ENCODE measurements at places on chromosomes 2 and 18. TPM values are rescaled to one million over a fixed set of nuclear protein-coding genes. Genes with fewer than 3 reads are reported as not detected.
A peak's percentile ranks its signal among the peaks of the same experiment; 100 is the strongest.

Gene FAM124B
- total RNA-seq, result 0.14 TPM

DNA sequence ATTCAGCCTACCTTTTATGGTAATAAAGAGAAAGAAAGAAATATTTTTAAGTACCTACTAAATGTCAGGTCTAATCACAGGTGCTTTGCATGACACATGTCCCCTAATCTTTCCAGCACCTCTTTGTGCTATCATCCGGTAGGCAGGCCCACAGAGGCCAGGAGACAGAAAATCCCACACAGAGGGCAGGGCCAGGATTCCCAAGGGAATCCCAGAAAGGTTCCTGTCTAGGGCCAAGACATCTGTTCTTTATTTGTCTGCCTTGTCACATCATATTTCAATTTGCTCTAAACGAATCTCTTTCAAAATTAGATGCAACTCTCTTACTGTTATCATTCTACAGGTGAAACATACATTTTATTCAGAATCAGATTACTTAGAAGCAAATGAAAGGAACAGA is 676.1 kb upstream of the GYPC start:
- H3K4me3 ChIP-seq, result no peak overlapping the region
- H3K27ac ChIP-seq, result no peak overlapping the region
- H3K36me3 ChIP-seq, result no peaks in the 10 kb centered on the region
- H3K27me3 ChIP-seq, result no peaks in the 10 kb centered on the region
- no peaks in the 10 kb centered on the region for H3K4me1 ChIP-seq

Gene B3GNT7
- total RNA-seq, result 5.3 TPM

Gene OTOF
- total RNA-seq, result 0.06 TPM

DNA sequence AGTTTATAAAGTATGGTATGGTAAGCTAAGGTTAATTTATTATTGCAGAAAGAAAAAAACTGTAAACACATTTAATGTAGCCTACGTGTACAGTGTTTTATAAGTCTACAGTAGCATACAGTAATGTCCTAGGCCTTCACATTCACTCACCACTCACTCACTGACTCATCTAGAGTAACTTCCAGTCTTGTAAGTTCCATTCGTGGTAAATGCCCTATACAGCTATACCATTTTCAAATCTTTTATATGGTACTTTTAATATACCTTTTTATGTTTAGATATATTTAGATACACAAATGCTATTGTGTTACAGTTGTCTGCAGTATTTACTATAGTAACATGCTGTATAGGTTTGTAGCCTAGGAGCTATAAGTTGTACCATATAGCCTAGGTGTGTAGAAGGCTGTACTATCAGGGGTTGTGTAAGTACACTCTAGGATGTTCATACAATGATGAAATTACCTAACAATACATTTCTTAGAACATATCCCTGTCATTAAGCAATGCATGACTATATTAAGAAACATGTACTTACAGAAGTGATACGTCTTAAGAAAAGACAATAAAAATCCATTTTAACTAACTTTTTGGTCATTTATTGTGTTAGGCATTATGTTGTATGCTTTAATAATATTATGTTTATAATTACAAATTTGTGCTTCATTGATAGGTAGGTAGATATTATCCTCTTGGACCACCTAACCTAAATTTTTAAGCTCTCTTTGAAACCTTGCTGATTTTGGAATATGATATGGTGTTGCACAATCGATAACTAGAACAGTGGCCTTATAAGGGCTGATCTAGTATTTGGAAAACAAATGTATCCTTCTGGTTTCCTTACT is 51.9 kb downstream of the VRK2 start:
- no peaks in the 10 kb centered on the region for H3K4me1 ChIP-seq
- DNase-seq, result no peak
- no peak overlapping the region for H3K4me3 ChIP-seq
- H3K27ac ChIP-seq, result no peak overlapping the region
- no peaks in the 10 kb centered on the region for H3K27me3 ChIP-seq
- peaks cover 3% of the 10 kb centered on the region for H3K36me3 ChIP-seq

Gene TDRD15
- 1.7 TPM for total RNA-seq

DNA sequence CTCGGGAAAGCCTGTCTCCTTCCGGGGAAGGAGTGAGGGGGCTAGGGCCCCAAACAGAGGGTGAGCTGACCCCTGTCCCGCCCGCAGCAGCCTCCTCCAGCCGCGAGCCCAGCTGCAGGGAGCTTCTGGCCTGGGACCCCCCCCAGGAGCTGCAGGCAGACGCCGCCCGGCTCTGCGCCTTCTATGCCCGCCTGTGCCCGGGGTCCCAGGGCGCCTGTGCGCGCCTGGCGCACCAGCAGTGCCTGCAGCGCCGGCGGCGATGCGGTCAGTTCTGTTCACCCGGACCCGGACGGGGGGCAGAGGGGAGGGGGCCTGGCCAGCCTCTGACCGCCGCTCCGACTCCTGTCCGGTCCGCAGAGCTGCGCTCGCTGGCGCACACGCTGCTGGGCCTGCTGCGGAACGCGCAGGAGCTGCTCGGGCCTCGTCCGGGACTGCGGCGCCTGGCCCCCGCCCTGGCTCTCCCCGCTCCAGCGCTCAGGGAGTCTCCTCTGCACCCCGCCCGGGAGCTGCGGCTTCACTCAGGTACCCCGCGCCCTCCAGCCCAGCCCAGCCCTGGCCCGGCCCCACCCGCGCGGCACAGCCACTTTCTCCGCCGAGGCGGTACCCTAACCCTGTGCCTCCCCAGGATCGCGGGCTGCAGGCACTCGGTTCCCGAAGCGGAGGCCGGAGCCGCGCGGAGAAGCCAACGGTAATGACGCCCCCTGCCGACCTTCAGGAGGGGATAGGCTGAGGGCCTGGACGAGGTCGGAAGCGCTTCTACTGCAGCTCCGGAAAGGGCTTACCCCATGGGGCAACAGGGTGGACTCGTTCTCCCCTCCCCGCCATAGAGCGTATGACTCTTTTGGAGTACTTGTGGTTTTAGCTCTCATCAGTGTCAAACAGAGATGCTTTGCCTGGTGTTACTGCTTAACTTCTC is 2.0 kb upstream of the CHRND start:
- H3K4me3 ChIP-seq, result no peak overlapping the region
- no peaks in the 10 kb centered on the region for H3K36me3 ChIP-seq
- H3K4me1 ChIP-seq, result no peaks in the 10 kb centered on the region
- H3K27me3 ChIP-seq, result peaks cover 14% of the 10 kb centered on the region
- DNase-seq, result no peak
- no peak overlapping the region for H3K27ac ChIP-seq

DNA sequence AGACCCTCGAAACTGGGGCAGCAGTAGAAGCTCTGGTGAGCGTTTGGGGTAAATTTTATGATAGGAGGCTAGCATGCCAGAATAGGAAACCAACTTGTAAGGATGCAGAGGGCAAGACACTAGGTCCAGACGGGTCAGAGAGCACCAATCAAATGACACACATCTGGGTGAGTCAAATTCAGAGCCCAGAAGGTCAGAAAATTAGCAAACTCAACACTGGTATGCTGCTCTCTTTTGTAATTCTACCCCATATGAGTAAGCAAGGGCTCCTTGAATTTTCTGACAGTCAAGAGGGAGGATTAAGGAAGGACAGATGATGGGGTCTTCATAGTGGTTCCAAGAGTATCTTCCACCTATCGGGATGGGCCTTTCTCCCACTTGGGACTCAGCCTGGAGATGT is 209.8 kb downstream of the BCL2 start:
- H3K27ac ChIP-seq, result no peak overlapping the region
- no peak for DNase-seq
- H3K27me3 ChIP-seq, result no peaks in the 10 kb centered on the region
- no peaks in the 10 kb centered on the region for H3K36me3 ChIP-seq

Gene DYSF
- 25.6 TPM for total RNA-seq

Gene GREB1
- 3.4 TPM for total RNA-seq

- no peak overlapping the region for H3K4me3 ChIP-seq
- no peaks in the 10 kb centered on the region for H3K4me1 ChIP-seq
- H3K36me3 ChIP-seq, result no peaks in the 10 kb centered on the region
- H3K27ac ChIP-seq, result no peak overlapping the region
These were observed 190.8 kb downstream of the RNF152 start for GRCh38 chr18:61702007-61702406.

GRCh38 chr18:77061281-77061945 is 71.2 kb downstream of the MBP start:
- DNase-seq, result no peak
- no peaks in the 10 kb centered on the region for H3K27me3 ChIP-seq
- H3K4me1 ChIP-seq, result no peaks in the 10 kb centered on the region
- H3K27ac ChIP-seq, result no peak overlapping the region

DNA sequence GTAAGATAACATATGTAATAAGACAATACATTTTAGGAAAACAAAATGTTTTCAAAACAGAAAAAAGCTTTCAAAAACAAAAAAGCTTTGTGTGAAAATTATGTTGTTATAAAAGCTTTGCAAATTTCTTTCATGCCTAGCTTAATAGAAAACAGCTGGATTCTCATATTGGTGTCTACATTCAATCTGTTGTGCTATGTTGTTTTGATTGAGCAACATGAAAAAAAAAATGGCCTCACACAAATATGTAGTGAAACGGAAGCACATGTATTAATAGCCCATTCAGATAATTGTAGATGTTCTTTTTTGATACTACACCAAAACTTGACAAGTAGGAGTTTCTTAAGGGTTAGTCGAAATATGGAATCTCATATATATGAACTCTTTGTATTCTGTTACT is 197.5 kb downstream of the ZEB2 start:
- no peaks in the 10 kb centered on the region for H3K4me1 ChIP-seq
- H3K27me3 ChIP-seq, result no peaks in the 10 kb centered on the region
- no peak overlapping the region for H3K27ac ChIP-seq
- no peak for DNase-seq
- H3K36me3 ChIP-seq, result no peaks in the 10 kb centered on the region
- no peak overlapping the region for H3K4me3 ChIP-seq

GRCh38 chr18:79861687-79862086 is 63.9 kb downstream of the KCNG2 start:
- no peak overlapping the region for H3K4me3 ChIP-seq
- H3K36me3 ChIP-seq, result no peaks in the 10 kb centered on the region
- H3K27ac ChIP-seq, result no peak overlapping the region
- no peaks in the 10 kb centered on the region for H3K27me3 ChIP-seq
- H3K4me1 ChIP-seq, result no peaks in the 10 kb centered on the region

GRCh38 chr2:215531284-215531683 is 95.4 kb upstream of the FN1 start:
- H3K4me1 ChIP-seq, result no peaks in the 10 kb centered on the region
- no peaks in the 10 kb centered on the region for H3K36me3 ChIP-seq
- no peak overlapping the region for H3K4me3 ChIP-seq
- no peak for DNase-seq
- no peak overlapping the region for H3K27ac ChIP-seq
- H3K27me3 ChIP-seq, result no peaks in the 10 kb centered on the region

DNA sequence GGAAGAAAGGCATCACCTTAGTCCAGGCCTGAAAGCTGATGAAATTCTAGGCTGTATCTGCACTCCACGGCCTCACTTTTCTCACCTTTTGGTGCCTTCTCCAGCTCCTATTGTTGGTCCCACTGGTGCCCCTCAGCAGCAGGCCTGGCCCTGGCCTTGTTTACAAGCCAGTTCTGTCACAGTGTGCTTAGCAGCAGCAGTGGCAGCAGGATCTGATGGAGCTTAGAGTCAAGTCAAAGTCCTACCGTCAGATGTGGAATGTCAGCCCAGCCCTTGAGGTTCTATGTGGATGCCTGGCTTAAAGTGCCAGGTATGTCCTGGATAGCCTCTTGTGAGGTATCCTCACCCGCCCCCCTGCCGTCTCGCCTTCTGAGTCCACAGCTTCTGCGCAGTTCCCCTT is 281.3 kb downstream of the SUCLG1 start:
- DNase-seq, result peak; percentile 15
- no peaks in the 10 kb centered on the region for H3K27me3 ChIP-seq
- no peaks in the 10 kb centered on the region for H3K36me3 ChIP-seq
- no peak overlapping the region for H3K4me3 ChIP-seq

Gene PER2
- total RNA-seq, result 7.2 TPM

DNA sequence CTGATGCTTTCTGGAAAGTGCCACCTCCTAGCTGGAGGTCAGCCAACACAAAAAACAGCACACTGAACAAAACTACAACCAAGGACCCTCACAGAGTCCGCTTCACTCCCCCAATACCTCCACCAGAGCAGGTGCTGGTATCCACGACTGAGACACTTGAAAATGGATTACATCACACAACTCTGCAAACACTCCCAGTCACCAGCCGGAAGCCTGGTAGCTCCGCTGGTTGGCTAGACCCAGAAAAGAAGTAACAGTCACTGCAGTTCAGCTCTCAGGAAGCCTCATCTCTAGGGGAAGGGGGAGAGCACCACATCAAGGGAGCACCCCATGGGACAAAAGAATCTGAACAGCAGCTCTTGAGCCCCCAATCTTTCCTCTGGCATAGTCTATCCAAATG is 175.4 kb downstream of the LCLAT1 start:
- no peaks in the 10 kb centered on the region for H3K27me3 ChIP-seq
- no peaks in the 10 kb centered on the region for H3K4me1 ChIP-seq
- no peak overlapping the region for H3K4me3 ChIP-seq
- no peak overlapping the region for H3K27ac ChIP-seq

DNA sequence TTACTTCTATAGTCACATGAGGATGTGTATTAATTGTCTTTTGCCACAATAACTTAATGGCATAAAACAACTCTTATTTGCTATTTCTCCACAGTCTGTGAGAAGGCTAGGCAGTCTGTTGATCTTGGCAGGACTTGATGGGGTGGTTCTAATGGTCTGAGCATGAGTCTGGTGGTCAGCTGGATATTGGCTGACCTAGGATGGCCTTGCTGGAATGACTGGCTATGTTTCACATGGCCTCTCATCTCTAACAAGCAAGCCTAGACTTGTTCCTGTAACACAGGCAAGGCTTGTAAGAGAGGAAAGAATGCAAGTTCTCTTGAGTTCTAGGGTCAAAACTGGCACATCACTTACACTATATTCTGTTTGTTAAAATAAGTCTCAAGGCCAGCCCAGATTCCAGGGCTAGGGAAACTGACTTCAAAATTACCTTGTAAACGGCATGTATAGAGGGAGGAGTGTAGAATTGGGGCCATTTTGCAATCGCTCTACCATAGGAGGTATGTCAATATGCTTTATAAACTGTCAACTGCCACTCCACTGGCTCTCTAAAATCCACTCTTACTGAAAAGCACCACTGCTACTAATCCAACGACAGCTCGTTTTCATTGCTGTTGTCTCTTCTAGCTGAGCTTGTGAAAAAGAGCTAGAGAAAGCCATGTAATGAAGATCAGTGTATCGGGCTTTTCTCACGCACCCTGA is 325.0 kb upstream of the PKDCC start:
- peak overlapping the region; percentile 39 for H3K27ac ChIP-seq
- peak; percentile 56 for DNase-seq

GRCh38 chr2:150732064-150732463 is 244.6 kb upstream of the RND3 start:
- H3K4me3 ChIP-seq, result no peak overlapping the region
- no peaks in the 10 kb centered on the region for H3K36me3 ChIP-seq
- H3K27me3 ChIP-seq, result no peaks in the 10 kb centered on the region
- no peak overlapping the region for H3K27ac ChIP-seq
- DNase-seq, result no peak
- peaks cover 7% of the 10 kb centered on the region for H3K4me1 ChIP-seq

Gene HOXD9
- not detected for total RNA-seq
